ENCODE measurements at places on chromosomes 1 and 21.
A peak's percentile ranks its signal among the peaks of the same experiment; 100 is the strongest.

DNA sequence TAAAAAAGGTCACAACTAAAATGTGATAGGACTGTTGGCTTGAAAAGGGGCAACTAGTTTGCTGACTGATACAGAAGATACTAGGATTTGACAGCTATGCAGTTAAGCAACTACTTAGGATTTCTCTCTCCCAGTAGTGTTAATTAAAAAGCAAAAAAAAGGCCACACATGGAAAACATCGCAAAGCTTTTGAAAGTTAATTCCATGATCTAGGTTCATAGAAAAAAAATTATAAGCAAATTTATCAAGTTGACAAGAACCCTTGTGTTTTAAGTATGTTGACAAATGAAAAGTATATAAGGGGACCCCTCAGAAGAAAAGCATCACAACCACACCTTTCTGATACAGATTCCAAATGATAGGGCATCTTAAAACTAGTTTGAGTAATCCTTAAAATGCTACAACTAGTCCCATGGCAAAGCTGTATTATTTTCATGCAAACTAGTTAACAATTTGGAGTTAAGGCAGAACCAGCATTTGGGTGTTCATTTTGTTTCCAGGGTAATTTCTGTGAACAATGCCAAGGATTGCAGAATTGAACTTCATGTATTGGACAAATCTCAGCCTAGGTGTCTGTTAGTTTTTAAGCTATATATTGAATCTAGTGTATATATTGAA, 4.1 kb downstream of the PNRC2 start:
- no peak for DNase-seq

DNA sequence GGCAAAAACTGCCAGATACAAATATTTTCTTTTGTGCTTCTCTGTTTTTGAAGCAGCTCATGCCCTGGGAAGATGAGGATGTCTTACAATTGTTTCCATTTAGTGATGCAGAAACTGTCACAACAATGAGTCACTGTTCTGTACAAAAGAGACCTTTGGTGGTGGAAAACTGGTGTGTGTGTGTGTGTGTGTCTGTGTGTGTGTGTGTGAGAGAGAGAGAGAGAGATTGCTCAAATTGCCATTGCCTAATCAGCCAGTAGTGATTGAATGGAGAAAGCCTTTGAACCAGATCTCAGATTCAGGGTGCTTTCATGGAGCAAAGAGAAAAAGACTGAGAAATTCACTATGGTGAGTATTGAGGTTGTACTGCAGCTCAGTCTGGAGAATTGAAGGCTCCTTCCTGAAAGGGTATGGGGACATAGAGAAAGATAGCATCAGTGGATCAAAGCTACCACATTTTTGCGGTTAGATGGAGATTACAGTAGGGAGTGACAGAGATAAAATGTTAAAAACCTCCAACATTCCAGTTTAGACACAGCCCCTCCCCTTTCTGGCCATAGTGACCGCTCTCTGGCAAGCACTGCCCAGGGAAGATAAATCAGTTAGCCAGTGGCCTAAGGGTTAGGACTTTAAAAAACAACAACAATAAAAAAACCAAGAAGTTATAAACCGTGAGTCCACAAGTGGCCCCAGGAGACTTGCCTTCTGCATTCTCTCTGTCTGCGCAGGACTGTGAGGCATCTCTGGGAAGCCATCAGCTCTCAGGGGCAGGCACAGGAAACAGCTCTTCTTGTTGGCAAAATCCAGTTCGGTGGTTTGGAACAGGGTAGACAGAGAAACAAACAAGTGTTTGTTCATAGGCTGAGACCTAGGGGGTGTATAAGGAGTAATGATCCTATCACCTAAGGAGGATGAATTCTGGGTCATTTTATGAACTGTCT, 406.5 kb downstream of the DUSP10 start:
- DNase-seq = peak; percentile 78

GRCh38 chr1:61439234-61439633, 285.7 kb downstream of the TM2D1 start:
- DNase-seq = no peak

- DNase-seq = no peak
These were observed 110.6 kb upstream of the ADAMTS5 start for GRCh38 chr21:27077501-27077900.

- DNase-seq = peak; percentile 74
These were observed 70.4 kb downstream of the CACHD1 start for GRCh38 chr1:64540265-64540791.

GRCh38 chr1:64921771-64922170, 44.6 kb downstream of the JAK1 start:
- DNase-seq = peak; percentile 51

- DNase-seq = peak; percentile 12
These were observed 50.6 kb upstream of the SLC35A3 start for GRCh38 chr1:99919220-99919619.

- DNase-seq = no peak
These were observed 197.0 kb upstream of the EDN2 start for GRCh38 chr1:41681331-41682098.
